ENCODE measurements at places on chromosomes 7 and 10.

GRCh38 chr10:1630304-1630703, 107.0 kb downstream of the ADARB2 start:
- DNase-seq = no peak

DNA sequence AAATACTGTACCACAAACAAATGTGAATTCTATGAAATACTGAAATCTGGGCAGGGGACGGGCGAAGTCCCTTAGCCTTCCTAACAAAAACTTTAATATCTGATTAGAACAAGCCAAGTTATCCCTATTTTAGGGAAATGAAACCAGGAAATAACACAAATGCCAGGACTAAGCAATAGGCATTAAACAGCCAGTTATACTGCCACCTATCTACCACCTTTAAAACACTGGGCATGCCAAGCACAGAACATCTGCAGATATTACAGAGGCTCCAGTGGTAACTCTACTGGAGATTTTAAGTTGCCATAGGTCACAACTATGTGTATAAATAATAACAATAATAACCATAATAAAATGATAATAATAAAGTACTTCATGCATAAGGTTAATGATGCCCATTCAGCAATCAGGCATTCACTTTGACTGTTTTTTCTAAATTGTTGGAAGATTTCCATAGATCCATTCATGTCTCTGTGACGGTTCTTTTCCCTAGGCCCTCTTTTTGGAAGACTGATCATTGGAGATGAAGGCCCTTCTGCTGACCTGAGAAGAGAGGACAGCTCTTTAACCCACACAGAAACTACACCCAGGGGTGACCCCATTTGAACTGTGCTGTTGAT, 195.7 kb downstream of the CACNA2D1 start:
- DNase-seq = no peak

DNA sequence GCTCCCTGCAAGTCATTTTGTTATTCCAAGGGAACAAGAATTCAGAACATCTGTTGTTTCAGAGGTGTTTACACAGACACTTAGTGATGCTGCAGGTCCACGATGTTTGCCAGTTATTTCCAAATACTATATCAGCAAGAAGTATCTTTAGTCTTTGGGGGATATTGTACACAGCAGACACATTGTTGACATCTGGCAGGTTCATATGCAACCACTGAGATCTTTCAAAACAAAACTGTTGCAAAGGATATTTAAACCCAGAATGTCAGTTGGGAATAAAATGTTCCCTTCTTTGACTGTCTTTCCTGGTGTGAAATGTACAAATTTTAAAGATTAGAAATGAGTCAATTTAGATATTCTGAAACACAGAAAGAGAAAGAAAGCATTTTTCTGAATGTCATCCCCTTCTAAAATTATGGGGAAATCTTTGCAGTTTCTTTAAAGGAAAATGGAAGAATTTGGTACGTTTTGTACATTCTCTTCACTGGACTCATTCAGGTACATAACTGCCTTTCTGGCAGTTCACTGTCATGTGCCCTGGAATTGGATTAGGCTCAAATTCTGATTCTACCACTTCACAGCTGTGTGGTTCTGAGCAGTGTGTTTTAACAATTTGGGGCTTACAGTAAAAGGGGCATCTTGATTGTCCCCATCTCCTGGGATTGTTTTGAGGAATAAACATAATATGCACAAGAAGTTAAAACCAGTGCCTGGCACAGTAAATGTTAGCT, 40.3 kb upstream of the CELF2 start:
- no peak for DNase-seq

GRCh38 chr7:32935558-32935957, 21.7 kb upstream of the FKBP9 start:
- DNase-seq = no peak

- no peak for DNase-seq
Observed at GRCh38 chr7:43652364-43652763, 69.5 kb downstream of the STK17A start.

DNA sequence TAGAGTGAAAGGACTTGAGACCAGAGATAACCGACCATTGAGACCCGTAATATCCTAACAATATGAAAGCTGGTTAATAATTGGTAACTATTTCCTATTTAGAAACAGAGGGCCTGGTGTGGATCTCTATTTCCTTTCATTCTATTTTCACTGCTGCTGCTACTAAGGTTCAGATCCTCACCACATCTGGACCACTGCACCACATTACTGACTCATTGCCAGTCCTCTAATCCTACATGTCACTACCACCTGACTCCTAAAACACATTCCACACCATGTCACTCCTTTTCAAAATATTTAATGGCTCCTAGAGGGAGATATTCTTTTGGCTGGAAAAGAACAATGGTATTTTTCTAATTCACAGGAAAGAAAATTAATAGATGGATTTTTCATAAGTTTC, 6.4 kb downstream of the USP54 start:
- no peak for DNase-seq

GRCh38 chr7:74453322-74454011, at the start of gene GTF2IRD1:
GTF2IRD1 (plus strand) TSS chr7:74453906; CDS start chr7:74508081, 54,175 bp downstream.
- DNase-seq = no peak

DNA sequence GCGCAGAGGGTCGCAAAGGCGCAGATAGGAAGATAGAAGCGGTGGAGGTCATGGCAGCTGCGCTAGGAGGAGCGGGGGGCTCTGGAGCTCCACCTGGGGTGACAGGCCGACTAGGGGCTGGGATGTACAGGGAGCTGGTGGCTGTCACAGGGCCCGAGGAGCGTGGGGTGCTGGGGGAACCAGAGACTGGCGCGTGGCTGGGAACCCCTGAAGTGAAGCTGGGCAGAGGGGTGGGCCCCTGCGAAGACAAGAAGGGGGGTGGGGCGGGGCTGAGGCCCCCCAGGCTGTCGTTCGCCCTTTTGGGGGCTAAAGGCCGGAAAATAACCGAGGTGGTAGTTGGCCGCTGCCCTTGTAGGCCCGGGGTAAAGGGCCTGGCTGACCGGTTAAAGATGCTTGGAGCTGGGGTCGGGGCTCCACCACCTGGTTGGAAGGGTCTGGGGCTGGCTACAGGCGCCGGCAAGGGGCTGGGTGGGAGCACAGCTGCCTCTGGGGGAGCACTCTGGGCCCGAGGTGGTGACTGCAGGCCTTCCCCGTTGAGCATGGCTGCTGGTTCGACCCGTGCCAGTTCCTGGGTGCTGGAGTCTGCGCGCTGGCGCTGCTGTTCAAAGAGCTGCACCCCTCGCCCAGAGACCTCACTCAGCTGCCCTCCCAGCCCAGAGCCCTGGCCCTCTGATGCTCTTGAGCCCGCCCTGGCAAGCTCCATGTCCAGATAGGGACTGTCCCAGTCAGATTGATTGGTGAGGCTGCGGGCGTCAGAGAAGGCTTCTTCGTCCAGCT, 6.8 kb upstream of the MYOZ1 start:
- no peak for DNase-seq

DNA sequence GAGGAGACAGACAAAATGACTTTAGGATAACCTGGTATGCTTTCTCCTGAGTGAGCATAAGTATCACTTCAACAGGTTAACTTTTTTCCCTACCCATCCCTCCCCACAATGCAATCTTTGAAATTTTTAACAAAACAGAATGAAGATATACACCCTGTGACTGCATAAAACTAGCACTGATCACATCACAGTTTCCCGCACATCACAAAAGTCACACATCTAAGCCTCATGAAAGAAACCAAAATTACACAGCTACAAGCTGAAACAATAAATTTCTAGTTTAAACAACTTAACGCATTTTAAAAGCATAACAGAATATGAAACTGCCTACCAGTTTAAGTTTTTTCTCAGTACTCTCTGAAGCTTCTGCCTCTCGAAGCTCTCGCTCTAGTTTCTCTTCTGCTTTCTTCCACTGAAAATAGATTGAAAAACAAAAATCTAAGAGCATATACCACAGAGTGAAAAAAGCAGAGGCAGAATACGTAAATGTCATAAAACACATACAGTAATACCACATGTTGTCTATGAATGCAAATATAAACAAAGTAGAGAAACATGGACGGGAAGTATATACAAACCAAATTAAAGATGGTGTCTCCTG, 18.1 kb downstream of the NOC3L start:
- no peak for DNase-seq

- no peak for DNase-seq
Observed at GRCh38 chr7:81294897-81295515, 376.2 kb upstream of the SEMA3C start.

DNA sequence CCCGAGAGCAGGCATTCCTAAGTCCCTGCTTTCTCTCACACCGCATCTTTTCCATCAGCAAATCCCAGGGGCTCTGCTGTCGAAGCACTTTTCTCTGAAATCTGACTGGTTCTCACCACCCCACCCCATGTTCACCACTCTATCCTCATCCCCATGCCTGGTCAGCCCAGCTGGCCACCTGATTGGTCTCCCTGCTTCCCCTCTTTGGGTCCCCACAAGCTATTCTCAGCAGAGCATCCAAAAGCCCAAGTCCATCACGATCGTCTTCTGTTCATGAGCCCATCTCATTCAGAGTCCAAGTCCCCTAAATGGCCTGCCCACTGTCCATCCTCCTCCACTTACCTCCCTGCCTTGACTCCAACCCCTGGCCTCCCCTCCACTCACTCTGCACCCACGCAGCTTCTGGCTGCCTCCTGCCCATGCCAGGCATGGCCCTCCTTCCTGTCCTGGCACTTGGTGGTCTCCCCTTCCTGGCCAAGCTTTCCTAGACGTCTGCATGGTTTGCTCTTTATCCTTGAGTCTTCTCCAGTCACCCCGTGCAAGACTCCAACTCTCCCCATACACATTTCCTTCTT, 1.6 kb upstream of the PPP2R2D start:
- DNase-seq = no peak

GRCh38 chr10:83685458-83685857, 453.9 kb upstream of the GHITM start:
- DNase-seq = no peak

DNA sequence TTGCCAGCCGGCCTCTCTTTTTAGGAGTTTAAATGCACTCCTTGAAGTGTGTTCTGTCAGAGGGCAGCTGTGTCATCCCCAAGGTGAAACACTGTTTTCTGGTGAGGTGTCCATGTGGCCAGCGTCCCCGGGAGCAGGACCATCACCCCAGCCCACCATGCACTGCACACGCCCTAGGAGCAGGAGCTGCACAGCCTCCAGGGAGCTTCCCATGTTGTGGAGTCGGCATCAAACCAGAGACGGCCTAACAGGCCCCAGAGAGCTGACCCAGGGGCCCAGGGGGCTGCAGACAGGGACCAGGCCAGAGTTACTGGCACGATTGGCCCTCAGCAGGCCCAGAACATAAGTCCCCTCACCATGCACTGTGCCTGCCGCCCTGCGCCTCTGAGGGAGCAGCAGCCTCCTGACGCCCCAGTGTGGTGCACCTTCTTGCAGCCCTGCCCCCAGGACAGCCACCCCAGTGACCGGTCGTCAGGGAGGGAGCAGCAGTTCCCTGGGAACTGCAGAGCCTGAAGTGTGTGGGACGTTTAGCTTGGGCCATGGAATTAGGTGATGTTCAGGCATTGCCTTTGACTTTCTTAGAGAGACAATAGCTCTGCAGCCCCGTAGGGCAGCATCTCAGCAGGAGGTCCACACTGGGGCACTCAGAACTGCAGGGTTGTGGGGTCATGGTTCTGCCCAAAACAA, 97.9 kb downstream of the NKX6-2 start:
- no peak for DNase-seq

GRCh38 chr7:86826948-86827347, 183.2 kb downstream of the GRM3 start:
- no peak for DNase-seq

DNA sequence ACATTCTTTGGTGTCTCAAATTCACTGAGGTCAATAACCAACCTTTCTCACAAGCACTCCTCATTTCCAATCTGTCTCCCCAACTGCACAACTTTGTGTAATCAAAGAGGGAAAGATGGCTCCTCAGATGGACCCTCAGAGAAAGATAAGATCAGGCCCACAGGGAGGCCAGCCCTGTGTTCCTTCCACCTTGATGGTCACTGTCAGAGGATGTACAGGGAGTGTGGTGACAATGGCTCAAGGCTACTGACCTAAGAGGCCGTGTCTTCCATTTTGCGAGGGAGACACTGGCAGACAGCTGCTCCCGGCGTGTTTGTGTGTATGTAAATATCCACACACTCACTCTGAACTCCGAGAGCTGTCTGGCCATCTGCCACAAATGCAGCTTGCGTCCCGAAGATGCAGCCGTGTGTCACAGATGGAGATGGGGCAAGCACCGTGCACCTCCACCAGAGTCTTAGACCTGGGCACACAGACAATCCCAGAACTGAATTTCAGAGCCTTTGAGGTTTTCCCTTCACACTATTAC, 712.1 kb upstream of the NRP1 start:
- no peak for DNase-seq

DNA sequence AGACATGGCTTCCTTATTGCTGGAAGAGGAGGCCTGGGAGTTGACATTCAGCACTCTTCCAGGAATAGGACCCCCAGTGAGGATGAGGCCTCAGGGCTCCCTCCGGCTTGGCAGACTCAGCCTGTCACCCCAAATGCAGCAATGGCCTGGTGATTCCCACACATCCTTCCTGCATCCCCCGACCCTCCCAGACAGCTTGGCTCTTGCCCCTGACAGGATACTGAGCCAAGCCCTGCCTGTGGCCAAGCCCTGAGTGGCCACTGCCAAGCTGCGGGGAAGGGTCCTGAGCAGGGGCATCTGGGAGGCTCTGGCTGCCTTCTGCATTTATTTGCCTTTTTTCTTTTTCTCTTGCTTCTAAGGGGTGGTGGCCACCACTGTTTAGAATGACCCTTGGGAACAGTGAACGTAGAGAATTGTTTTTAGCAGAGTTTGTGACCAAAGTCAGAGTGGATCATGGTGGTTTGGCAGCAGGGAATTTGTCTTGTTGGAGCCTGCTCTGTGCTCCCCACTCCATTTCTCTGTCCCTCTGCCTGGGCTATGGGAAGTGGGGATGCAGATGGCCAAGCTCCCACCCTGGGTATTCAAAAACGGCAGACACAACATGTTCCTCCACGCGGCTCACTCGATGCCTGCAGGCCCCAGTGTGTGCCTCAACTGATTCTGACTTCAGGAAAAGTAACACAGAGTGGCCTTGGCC, 4.3 kb downstream of the PGAM2 start:
- DNase-seq = no peak

GRCh38 chr10:72010234-72010973, 46.2 kb downstream of the CHST3 start:
- no peak for DNase-seq

DNA sequence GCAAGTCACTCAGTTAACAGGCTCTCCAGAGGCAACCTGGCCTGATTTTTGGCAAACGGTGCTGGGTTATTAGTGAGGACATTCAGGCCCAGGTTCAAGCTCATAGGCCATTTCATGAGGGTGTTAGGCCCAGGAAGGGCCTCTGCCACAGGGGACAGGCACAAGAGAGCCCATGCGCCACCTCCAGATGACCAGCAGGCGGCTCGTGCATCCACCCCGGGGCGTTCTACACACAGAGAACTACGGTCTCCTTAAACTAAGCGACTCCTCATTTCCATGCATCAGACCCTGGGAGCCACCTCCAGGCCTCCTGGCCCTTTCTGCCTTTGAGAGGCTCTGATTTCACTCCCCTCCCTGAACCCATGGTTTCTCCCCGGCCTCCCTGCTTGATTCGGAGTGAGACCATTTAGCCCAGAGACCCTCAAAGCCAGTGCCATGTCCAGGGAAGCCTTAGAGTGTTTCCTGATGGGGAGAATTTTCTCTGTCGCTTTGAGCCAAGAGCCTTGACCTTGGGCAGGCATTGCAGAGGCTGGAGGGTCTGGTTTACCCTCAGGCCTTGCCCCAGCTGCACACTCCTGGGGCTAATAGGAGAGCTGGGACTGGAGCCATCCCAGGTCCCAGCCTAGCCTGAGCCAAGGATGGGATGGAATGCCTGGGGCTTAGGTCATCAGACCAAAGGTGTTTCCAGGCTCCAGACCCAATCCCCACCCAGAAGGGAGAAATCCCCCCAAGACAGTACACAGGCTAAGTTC, 188.0 kb downstream of the GRID1 start:
- no peak for DNase-seq
